Fibroblast of skin of scalp (primary cell): ENCODE measurements at places on chromosomes 7 and 10.

GRCh38 chr10:93819520-93819919 is 61.8 kb downstream of the LGI1 start:
- no peak for DNase-seq

- DNase-seq: peak; percentile 11
Observed at GRCh38 chr10:66218981-66219587, 706.8 kb upstream of the LRRTM3 start.

GRCh38 chr10:1575481-1576244 is 161.7 kb downstream of the ADARB2 start:
- DNase-seq: no peak

- DNase-seq: no peak
Observed at GRCh38 chr7:74275401-74275881, 13.8 kb upstream of the CLIP2 start.
